ENCODE measurements at places on chromosomes 1 and 21. TPM values are rescaled to one million over a fixed set of nuclear protein-coding genes. Genes with fewer than 3 reads are reported as not detected.

LENEP gene
- not detected for total RNA-seq

KIF26B gene
- 0.02 TPM for total RNA-seq

KCNN3 gene
- total RNA-seq, result 0.09 TPM

SPRR2G gene
- not detected for total RNA-seq

CFHR2 gene
- not detected for total RNA-seq

KRTAP21-2 gene
- not detected for total RNA-seq

PEF1 gene
- total RNA-seq, result 45.7 TPM

ITGB2 gene
- 447 TPM for total RNA-seq

SPRR3 gene
- not detected for total RNA-seq

FAM110D gene
- not detected for total RNA-seq

CD160 gene
- 0.25 TPM for total RNA-seq

USH2A gene
- not detected for total RNA-seq

IL23R gene
- 0.23 TPM for total RNA-seq

SPRR4 gene
- not detected for total RNA-seq

TMEM82 gene
- not detected for total RNA-seq

KIF17 gene
- not detected for total RNA-seq

VTCN1 gene
- total RNA-seq, result not detected

LDLRAD1 gene
- total RNA-seq, result not detected

MPC2 gene
- total RNA-seq, result 52.3 TPM

OR2L13 gene
- not detected for total RNA-seq

EPHX1 gene
- 2.2 TPM for total RNA-seq

LAD1 gene
- not detected for total RNA-seq

NCMAP gene
- not detected for total RNA-seq

BCL10 gene
- total RNA-seq, result 27.3 TPM

GBP6 gene
- total RNA-seq, result 0.36 TPM

TSPAN1 gene
- not detected for total RNA-seq

PKLR gene
- not detected for total RNA-seq

HSD3B2 gene
- total RNA-seq, result not detected

GOLT1A gene
- total RNA-seq, result not detected

TAL1 gene
- total RNA-seq, result not detected

MATN1 gene
- total RNA-seq, result not detected

NR5A2 gene
- total RNA-seq, result not detected

PRAMEF1 gene
- total RNA-seq, result not detected

JAM2 gene
- 0.16 TPM for total RNA-seq

PLA2G2F gene
- total RNA-seq, result not detected

TRIM45 gene
- 1.2 TPM for total RNA-seq

OR2AJ1 gene
- total RNA-seq, result not detected

TSPEAR gene
- not detected for total RNA-seq

PLPP3 gene
- not detected for total RNA-seq

SPRR2F gene
- not detected for total RNA-seq

RAVER2 gene
- total RNA-seq, result 0.52 TPM

CELA2B gene
- not detected for total RNA-seq

PPCS gene
- 39.0 TPM for total RNA-seq

FGGY gene
- 10.7 TPM for total RNA-seq

SAMSN1 gene
- 115 TPM for total RNA-seq

KMO gene
- not detected for total RNA-seq

ACTL8 gene
- total RNA-seq, result not detected

GPR25 gene
- not detected for total RNA-seq

DHX9 gene
- 257 TPM for total RNA-seq

ADAM30 gene
- not detected for total RNA-seq

INSRR gene
- 0.14 TPM for total RNA-seq

KCNJ10 gene
- not detected for total RNA-seq

TRIM67 gene
- total RNA-seq, result not detected

TIE1 gene
- 0.14 TPM for total RNA-seq

INTS7 gene
- 41.7 TPM for total RNA-seq
